ENCODE measurements at places on chromosomes 6 and 20.

- no peak for DNase-seq
Observed at GRCh38 chr6:148790817-148791216, 44.0 kb downstream of the UST start.

GRCh38 chr20:23379772-23380171 is 17.8 kb downstream of the GZF1 start:
- no peak for DNase-seq

- no peak for DNase-seq
Observed at GRCh38 chr20:20680991-20681508, 31.4 kb downstream of the RALGAPA2 start.

DNA sequence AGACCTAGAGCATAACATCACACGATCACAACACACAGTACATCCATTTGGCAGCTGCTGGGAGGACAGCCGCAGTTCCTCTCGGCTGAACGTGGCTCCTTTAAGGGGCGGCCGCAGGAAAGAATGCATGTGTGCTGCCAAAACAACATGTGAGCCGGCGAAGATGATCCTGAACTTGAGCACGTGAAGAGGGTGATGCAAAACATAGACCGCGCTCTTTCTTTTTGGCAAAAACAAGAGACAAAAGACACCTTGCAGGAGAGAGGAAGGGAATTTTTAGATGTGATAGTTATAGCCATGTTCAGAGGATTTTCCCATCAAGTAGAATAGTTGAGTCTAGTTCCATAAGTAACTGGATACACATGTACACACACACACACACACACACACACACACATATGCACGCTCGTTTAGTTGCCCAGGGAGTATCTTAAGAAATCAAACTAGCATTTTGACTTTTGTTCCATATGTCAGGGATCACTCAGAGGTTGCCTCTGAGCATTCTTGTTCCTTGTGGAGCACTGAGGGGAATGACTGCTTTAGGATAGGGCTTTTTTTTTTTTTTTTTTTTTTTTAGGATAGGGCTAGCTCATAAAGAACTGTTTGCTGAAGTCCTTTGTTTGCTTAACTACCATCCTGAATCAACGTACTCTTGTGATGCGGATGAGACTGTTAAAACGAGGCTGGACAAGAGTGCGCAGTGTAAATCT is 21.7 kb upstream of the RANBP9 start:
- DNase-seq = peak; percentile 94

DNA sequence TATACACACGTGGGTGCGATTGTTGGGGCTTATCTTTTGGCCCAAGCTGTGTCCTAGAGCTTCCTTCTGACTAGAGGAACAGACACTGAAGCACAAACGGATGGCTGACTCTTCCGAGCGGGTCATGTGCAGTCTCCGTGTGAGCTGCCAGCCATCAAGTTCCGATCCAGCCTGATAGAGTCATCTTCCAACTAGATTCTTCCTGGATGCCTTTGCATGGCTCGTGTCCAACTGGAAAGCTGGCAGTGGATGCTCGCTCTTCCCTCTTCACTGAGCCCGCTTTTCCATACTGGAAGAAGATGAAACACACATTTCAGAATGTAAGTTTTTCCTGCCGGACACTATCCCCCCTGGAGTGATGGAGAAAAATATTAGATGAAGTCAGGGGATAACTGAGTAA is 148.1 kb downstream of the SCML4 start:
- peak; percentile 56 for DNase-seq

GRCh38 chr6:100701728-100702127 is 179.4 kb downstream of the ASCC3 start:
- peak; percentile 71 for DNase-seq

DNA sequence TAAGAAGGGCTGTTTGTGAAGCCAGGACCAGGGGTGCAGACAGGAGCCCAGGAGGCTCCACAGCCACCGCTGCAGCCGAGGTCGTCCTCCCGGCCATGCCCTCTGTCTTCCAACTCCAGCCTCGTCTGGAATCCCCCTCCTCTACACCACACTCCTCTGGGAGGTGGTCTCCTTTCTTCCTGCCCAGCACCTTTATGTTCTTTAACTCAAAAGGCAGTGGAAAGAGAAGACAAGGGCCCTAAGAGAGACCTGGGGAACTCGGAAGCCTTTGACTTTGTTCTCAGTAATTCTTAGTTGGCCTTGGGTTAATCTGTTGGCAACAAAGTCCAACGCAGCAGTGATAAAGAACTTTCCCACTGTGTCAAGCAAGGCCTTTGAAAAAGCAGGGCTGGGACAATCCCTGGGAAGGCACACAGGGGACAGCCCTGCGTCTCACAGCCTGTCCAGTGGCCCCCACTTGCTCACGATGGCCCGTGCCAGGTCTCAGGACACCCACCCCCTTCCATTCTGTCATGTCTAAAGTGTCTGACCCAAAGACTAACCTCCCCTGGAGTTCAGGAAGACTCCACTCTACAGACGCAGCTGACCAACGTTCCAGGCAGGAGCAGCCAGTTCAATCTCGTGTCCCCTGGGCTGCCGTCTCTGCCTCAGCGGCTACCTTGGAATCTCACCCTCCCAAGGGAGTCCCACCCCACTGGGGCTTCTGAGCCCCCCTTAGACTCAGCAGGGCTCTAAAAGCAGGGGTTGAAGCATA is 42.8 kb upstream of the FAM50B start:
- no peak for DNase-seq

DNA sequence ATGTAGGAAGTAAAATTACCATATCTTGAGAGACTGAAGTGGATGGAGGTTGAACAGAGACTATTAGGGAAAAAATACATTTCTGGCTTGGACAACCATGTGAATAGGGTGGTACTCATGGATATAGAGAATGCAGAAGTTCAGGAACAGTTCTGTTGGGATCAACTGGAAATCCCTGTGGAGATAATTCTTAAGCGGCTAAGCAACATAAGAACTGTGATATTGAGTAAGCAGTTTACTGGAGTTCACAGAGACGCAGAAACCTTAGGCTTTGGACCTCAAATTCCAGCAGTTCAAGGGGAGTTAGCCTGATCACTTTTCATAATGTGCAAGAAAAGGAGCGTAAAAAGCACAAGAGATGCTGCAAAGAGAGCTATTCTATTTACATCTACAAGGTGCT is 23.6 kb upstream of the SLC17A4 start:
- DNase-seq = no peak

DNA sequence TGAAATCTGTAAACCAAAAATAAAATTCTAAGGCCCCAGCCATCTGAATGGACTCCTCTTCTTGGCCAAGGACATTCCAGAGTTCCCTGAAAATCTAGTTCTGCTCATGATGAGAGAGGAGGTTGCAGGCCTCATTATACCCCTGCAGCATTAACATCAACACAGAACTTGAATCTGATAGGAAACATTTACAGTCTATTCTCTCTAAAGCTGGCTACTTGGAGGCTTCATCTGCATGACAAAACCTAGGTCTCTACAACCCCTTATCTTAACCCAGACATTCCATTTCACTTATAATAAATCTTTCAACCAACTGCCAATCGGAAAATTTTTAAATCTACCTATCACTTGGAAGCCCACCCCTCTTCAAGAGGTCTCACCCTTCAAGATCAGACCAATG is 15.7 kb downstream of the RTN4IP1 start:
- no peak for DNase-seq
